ENCODE measurements at places on chromosomes 12 and 14. TPM values are rescaled to one million over a fixed set of nuclear protein-coding genes. Genes with fewer than 3 reads are reported as not detected.

The OR6C1 gene
- not detected for total RNA-seq

DNA sequence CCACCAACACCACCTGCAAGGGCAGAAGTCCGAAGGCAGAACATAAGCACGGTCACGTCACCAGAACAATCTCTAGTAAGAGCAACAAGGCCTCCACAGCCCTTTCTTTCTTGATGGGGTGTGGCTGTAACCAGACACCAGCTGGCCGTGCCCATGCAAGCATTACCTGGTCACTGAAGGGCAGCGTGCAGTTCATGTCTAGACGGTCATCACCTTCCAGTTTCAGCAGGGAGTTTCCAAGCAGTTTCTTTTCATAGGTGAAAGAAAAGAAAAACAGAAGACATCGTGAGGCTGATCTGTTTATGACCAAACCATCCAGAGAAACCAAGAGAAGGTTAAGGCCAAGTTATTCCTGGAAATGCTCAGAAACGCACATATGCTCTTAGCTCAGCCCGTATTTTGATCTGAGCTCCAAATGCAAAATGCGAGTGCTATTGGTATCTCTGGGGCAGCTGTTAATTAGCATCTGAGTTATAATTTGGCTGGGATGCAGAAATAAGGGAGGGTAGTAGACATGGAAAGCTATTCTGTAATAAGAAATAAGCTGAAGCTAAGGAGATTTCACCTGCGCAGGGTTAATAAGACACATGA lies 42.5 kb downstream of the PRKAB1 start:
- no peak for DNase-seq
- H3K36me3 ChIP-seq: no peaks in the 10 kb centered on the region
- H3K27ac ChIP-seq: no peak overlapping the region
- no peak overlapping the region for H3K4me3 ChIP-seq
- H3K4me1 ChIP-seq: peaks cover 4% of the 10 kb centered on the region

GRCh38 chr14:21997300-21997699 lies 323.7 kb upstream of the OR4E1 start:
- no peak overlapping the region for H3K4me3 ChIP-seq
- no peaks in the 10 kb centered on the region for H3K4me1 ChIP-seq
- peak; percentile 23 for DNase-seq
- peaks cover 1% of the 10 kb centered on the region for H3K27me3 ChIP-seq

The SOCS4 gene
- 28.7 TPM for total RNA-seq

GRCh38 chr14:101276309-101277091 lies 284.8 kb upstream of the DIO3 start:
- no peaks in the 10 kb centered on the region for H3K27me3 ChIP-seq
- peaks cover 9% of the 10 kb centered on the region for H3K4me1 ChIP-seq
- H3K4me3 ChIP-seq: no peak overlapping the region
- no peaks in the 10 kb centered on the region for H3K36me3 ChIP-seq
- H3K27ac ChIP-seq: no peak overlapping the region

DNA sequence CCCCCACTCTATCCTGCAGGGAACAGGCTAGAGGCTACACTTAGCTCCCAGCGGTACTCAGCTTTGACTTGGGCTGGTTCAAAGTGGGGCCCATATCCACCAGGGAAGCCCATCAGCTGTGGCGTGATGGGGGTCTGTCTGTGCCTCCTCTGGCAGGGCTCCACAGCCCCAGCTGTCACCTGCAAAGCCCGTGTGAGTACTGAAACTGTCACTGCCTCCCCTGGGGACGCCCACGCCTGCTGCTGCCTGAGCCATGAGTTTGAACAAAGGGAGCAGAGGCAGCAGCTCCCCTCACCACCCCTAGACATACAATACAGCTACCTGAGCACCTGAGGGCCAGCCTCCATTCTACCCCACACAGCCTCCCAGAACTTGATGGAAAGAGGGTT lies 5.0 kb downstream of the REM2 start:
- no peak overlapping the region for H3K27ac ChIP-seq
- no peak for DNase-seq
- H3K36me3 ChIP-seq: no peaks in the 10 kb centered on the region
- no peaks in the 10 kb centered on the region for H3K27me3 ChIP-seq
- no peaks in the 10 kb centered on the region for H3K4me1 ChIP-seq
